Activated CD4-positive, alpha-beta memory T cell treated with anti-CD3 and anti-CD28 coated beads for 36 hours (primary cell): ENCODE measurements at places on chromosomes 2 and 18. TPM values are rescaled to one million over a fixed set of nuclear protein-coding genes. Genes with fewer than 3 reads are reported as not detected.

Gene C2orf78
- total RNA-seq = not detected

Gene PRKAG3
- total RNA-seq = not detected

DNA sequence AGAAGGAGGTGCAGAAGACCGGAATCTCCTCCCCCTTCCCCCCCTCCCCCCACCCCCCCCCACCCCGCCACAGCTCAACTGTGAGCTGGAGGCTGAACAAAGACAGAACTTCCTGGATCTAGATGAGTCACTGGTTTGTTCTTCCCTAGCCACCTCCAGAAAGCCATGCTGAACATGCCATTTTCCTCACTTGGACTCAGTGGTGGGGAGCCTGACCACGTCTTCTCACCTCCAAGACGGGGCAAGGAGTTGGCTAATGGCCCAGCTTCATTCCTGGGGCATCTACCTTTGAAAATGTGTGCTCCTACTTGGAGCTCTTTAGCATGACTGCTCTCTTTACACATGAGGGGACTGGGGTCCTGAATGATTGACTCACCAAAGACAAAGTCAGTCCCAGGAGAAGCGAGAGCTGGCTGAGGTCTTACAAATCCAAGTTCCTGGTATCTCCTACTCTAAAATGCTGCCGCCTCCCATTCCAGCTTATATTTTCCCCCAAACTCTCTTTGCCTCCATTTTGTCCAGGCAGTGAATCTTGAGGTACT is 22.6 kb upstream of the FZD5 start:
- H3K4me1 ChIP-seq = no peaks in the 10 kb centered on the region
- no peak for DNase-seq
- no peaks in the 10 kb centered on the region for H3K36me3 ChIP-seq
- no peak overlapping the region for H3K27ac ChIP-seq
- peaks cover 11% of the 10 kb centered on the region for H3K27me3 ChIP-seq

DNA sequence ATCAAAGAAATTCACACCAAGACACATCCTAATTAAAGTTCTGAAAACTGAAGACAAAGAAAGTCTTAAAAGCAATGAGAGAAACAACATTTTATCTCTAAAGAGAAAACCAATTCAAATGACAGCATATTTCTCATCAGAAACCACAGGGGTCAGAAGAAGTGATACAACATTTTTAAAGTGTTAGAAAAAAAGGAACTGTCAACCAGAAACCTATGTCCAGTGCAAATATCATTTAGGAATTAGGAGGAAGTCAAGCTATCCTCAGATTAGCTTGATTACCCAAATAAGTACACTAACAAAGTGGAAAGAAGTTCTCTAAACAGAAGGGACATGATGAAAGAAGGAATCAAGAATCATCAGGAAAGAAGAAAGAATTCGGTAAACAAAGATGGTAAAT is 59.5 kb upstream of the BCL2L11 start:
- H3K27ac ChIP-seq = no peak overlapping the region
- DNase-seq = no peak

- no peak overlapping the region for H3K27ac ChIP-seq
- H3K4me1 ChIP-seq = no peaks in the 10 kb centered on the region
- no peak overlapping the region for H3K4me3 ChIP-seq
- peaks cover 3% of the 10 kb centered on the region for H3K27me3 ChIP-seq
- no peak for DNase-seq
These were observed 67.5 kb downstream of the CDH20 start for GRCh38 chr18:61400716-61401115.

DNA sequence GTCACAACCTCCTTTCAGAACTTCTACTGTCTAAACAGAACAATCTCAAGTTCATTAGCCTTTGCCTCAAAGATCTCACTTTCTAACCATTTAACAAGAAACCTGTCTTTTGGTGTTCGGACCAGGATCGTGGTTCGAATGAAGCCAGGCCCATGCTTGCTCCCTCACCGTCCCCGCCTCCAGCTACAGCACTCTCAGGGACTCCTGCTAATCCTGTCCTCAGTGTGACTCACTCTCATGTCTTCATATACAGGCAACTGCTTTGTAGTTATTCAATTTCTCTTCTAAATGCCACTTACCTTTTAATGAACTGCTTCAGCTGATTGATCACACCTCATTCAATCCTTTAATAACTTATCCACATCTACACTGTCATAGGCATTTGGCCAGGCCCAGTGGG is 15.8 kb downstream of the SERTAD2 start:
- no peak overlapping the region for H3K27ac ChIP-seq
- no peak overlapping the region for H3K4me3 ChIP-seq
- H3K4me1 ChIP-seq = peaks cover 48% of the 10 kb centered on the region
- no peak for DNase-seq

- peaks cover 8% of the 10 kb centered on the region for H3K27me3 ChIP-seq
- no peak for DNase-seq
- no peaks in the 10 kb centered on the region for H3K4me1 ChIP-seq
- H3K4me3 ChIP-seq = no peak overlapping the region
- H3K27ac ChIP-seq = no peak overlapping the region
These were observed 24.0 kb upstream of the GLI2 start for GRCh38 chr2:120711694-120712093.

GRCh38 chr2:101277111-101277510 is 24.4 kb downstream of the CNOT11 start:
- DNase-seq = no peak
- H3K36me3 ChIP-seq = peaks cover 55% of the 10 kb centered on the region
- no peaks in the 10 kb centered on the region for H3K27me3 ChIP-seq
- H3K4me1 ChIP-seq = peaks cover 33% of the 10 kb centered on the region
- H3K27ac ChIP-seq = no peak overlapping the region

DNA sequence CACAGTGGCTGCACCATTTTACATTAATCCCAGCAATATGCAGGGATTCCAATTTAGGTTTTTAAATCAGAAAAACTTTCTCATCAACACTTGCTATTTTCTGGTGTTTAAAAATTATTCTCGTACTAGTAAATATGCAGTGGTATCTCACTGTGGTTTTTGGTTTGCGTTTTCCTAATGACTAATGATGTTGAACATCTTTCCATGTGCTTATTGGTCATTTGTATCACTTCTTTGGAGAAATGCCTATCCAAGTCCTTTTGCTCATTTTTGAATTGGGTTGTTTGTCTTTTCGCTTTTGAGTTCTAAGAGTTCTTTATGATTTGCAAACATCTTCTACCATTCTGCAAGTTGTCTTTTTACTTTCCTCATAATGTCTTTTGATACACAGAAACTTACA is 62.1 kb upstream of the TCF7L1 start:
- peaks cover 4% of the 10 kb centered on the region for H3K4me1 ChIP-seq
- no peaks in the 10 kb centered on the region for H3K36me3 ChIP-seq
- H3K27me3 ChIP-seq = peaks cover 14% of the 10 kb centered on the region
- DNase-seq = no peak

- H3K27ac ChIP-seq = no peak overlapping the region
- no peaks in the 10 kb centered on the region for H3K4me1 ChIP-seq
- H3K4me3 ChIP-seq = no peak overlapping the region
- no peaks in the 10 kb centered on the region for H3K27me3 ChIP-seq
These were observed 183.9 kb upstream of the FIGN start for GRCh38 chr2:163919717-163920116.
